ENCODE measurements at places on chromosomes 3 and 15.
A peak's percentile ranks its signal among the peaks of the same experiment; 100 is the strongest.

DNA sequence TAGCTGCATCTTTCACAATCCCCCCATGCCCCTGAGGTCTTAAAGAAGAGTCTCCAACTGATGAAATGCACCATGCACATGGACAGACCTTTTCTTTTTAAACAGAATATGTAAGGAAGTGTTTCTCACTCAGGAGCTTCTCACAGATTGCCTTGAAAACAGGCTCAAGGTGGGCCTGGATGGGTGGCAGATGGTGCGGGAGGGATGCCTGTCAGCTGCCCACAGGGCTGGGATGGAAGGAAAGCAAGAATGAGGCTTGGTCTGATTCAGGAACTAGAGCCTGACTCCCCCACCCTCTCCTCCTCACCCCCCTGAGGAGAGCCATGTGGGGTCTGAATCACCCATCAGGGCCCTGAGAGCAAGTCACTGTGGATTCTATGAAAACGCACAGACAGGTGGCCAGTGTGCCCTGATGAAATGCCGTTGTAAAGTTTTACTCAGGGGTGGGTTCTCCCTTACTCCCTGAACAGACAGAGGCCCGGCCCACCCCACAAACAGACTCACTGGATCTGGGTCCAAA is 67.2 kb downstream of the UMPS start:
- no peak for DNase-seq

DNA sequence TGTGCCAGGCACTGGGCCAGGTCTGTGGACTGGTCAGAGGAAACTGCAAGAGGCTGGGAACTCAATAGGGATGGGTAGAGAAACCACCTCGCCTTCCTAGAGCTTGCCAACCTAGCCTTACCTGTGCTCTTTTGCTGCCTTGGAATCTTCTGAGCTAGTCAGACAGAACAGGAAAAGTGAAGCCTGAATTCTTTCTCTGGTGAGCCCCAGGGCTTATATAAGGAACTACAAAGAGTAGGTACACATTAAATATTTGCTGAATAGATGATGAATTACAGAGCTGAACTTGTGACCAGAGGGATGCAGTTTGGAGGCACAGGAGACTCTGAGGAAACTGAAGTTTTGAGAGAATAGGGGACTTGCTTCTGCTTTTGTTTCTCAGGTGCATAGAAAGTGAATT is 15.6 kb upstream of the FBXW12 start:
- DNase-seq, result no peak

- no peak for DNase-seq
Observed at GRCh38 chr3:121072133-121072532, 164.1 kb downstream of the STXBP5L start.

DNA sequence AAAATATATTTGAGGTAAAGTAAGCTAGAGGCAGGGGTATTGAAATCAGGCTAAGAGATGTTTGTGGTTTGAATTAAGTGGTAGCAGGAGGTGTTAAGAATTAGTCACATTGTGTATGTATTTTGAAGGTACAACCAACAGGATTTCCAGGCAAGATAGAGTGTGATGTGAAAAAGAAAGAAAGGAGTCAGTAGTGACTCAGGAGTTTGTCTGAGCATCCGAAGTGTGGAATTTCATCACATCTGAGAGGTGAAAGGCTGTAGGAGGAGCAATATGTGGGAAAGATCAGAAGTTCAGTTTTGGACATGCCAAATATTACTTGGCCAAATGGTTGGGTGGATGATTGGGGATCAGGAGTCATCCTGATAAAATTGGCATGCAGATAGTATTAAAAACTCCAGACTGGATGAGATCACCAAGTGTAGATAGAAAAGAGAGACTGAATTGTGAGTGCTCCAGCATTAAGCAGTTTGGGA is 32.1 kb upstream of the EBLN2 start:
- DNase-seq, result no peak

- no peak for DNase-seq
Observed at GRCh38 chr15:75666823-75667501, 19.2 kb downstream of the SNX33 start.

- DNase-seq, result no peak
Observed at GRCh38 chr3:40437889-40438288, 19.2 kb upstream of the RPL14 start.

GRCh38 chr3:58077596-58078285 is 69.5 kb downstream of the FLNB start:
- no peak for DNase-seq

DNA sequence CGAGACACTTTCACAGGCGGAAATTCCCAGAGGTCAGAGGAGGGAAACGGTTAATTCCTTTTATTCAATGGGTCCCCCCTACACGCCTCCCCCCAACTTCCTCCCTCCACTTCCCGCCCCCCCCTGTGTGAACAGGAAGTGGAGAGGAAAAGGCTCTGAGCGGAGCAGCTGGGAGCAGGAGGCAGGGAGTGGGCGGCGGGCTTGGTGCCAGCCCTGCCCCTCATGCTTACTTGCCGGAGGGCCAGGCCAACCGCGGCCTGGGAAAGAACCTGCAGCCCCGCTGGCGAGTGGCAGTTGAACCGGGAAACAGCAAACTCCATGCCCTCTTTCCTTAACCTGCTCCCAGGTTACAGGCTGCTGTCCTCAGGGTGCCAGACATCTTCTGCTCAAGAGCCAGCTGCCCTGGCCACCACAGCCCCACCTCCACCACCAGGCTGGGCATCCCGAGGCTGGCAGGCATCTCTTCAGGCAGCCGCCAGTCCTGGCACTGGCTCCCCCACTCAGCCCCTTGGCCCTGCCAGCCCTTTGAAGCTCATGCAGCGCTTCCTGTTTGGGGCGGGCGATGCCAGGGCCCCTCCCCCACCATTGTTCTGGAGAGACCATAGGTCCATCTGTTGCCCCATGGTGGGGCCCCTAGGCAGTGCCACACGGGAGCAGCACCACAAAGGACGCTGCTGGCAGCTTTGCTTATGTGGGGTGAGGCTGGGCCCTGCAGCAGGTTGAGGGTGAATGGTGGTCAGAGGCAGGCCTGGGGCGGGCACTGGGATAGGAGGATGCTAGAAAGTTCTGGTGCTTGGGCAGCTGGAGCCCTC is 12.9 kb downstream of the VPS18 start:
- DNase-seq, result no peak

DNA sequence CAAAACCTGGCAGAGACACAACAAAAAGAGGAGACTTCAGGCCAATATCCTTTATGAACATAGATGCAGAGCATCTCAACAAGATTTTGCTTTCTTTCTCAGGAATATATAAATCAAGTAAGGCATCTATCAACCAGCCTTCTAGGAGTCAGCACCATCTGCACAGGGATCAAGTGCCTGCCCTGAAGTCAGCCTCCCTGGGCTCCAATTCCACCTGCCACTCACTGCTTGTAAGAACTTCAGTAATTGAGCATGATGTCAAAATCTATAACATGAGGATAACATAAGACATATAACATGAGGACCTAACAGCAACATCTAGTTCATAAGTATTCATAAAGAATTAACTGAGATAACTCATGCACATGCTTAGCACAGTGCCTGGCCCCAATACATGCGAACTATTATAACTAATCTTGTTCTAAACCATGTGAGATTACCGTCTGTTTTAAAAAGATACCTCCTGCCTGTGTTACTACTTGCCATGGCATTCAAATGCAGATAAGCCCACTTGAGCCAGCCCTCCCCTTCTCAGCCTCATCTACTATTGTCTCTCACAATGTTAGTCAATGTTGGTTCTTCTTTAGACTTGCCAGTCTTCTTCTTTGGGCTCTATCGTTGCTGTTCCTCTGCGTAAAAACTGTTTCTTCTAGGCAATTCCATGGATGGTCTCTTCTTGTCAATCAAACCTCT is 91.6 kb downstream of the PLD1 start:
- DNase-seq, result no peak

- DNase-seq, result no peak
Observed at GRCh38 chr15:98778960-98779359, 130.6 kb downstream of the IGF1R start.

GRCh38 chr3:165837058-165837525 is at the start of gene BCHE:
Gene BCHE, minus strand, starts transcription at chr3:165837423. Its CDS starts 6,390 bp downstream, at chr3:165831033.
- no peak for DNase-seq

GRCh38 chr15:89104172-89104564 is 15.9 kb downstream of the ABHD2 start:
- no peak for DNase-seq

- DNase-seq, result no peak
Observed at GRCh38 chr15:92915766-92916435, 15.8 kb downstream of the CHD2 start.

DNA sequence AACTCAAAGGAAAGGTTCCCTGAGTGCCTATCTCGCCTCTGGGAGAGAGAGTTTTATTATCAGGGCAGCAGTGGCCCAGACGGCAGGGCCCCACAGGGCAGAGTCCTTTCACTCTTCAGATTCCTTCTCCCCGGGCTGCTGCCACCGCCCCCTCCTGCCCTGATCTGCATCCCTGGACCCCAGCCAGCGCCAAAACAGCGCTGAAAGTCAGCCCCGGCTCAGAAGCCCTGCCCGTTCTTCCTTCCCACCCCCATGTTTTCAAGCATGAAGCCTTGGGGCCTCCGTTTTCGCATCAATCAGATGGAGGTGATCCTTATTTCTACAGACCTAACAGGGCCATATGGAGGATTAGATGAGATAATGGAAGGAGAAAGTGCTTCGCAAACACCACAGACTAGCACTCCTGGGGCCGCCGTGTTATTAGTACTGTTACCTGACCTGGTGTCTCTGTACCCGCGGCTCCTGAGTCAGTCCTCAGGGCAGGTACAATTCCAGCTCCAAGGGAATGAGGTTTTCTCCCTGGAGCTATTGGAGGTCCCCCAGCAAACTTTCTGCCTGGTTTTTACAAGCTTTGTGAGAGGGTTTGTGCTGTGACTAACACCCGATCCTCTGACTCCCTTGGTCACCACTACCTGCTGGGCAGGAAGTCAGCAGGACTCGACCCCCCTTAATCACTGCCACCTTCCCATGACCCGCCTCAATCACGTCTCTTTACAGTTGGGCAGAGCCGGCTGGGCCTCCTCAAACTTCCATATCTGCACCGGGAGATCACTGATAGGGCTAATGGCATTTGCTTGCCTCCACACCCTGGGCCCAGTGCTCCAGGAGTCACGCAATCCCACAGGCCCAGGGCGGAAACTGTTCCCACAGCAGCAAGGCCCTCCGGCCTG is 39.5 kb upstream of the TSEN2 start:
- DNase-seq, result no peak

DNA sequence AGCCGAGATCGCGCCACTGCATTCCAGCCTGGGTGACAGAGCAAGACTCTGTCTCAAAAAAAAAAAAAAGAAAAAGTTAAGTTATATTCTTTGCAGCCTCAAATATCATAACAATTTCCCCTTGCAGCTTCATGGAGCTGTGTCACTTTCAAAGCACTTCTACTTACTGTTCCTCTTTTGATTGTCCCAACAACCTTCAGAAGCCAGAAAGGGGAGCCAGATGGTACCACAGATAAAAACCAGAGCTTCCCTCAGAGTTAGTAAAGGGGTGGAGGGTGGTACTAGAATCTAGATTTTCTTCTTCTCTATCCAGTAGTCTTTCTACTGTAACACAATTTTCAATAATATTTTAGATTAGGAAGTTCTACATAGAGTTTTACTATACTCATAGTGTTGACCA is 188.8 kb downstream of the TAFA4 start:
- no peak for DNase-seq

- DNase-seq, result no peak
Observed at GRCh38 chr15:78982736-78983135, 37.9 kb upstream of the CTSH start.

- DNase-seq, result no peak
Observed at GRCh38 chr3:127443581-127444375, 146.8 kb downstream of the TPRA1 start.

GRCh38 chr3:177836671-177837070 is 639.4 kb upstream of the TBL1XR1 start:
- no peak for DNase-seq

- no peak for DNase-seq
Observed at GRCh38 chr15:66994927-66995656, 70.3 kb upstream of the SMAD3 start.

DNA sequence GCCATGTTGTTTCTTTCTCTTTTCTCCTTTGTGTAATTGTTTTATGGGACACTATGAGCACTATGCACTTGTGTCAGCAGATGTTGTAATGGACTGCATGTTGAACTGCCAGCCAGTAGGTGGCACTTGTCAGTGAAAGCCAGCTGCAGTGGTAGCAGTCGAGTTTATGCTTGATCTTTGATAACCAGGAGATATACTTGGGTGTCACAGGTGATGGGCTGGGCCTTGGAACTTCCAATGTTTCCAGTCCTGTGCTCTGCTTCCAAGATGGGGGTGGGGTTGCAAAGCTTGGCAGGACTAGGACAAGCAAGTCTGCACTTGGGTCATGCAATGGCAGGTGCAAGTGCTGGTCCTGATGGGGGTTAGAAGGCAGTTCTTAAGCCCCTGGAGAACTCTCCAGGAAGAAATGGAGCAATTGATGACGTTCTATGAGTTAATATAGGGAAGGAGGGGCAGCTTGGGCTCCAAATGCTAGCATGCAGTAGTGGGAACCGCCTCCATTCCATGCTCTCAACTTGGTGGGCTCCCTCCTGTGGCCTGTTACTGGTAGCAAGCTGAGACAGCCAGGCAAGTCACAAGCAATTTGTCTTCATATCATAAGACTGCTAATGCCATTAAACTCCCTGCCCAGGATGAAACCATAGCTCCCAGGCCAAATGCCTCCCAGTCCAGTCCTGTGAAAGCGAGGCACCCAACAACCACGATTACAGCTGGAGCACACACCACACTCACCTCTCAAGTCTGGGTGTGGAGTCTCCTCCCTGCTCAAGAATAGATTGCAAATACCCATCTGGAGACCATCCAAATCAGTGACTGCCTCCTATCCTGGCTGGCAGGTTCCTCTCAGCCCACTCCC is 287.2 kb downstream of the CGGBP1 start:
- DNase-seq, result no peak

DNA sequence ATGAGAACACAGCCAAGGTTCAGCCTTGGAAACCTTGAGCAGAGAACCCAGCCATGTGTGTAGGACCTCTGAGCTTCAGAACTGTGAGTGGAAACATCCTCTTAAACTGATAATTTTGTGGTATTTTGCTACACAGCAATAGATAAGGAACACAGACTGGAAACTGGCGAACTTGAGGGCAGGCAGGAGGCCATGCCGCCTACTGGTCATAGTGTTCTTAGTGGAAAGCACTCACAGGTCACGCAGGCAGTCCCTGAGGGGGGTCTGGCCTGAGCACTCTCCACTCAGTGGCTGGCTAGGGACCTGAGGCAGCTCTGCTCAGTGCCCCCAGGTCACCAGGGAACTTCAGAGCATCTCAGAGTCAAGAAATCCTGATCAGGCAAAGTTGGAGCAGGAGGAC is 9.7 kb upstream of the XIRP1 start:
- no peak for DNase-seq

DNA sequence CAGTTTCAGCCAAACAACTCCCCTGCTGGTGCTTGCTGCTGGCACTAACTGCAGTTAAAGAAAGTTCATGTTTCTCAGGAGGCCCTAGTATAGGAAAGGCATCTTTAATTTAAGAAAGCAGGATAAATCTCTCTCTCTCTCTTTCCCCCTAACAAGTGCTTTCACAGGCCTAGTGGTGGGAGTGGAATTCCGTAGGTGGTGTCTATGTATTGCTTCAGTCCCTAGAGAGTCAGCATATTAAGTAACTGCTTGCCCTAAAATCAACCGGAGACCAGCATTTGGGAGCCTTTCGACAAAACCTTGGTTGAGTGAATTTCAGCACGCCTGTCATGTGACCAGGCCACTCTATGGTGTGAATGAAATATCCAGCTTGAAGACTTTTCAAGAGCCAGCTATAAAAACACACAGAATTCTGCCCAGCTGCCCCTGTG is 169.2 kb upstream of the TGFBR2 start:
- no peak for DNase-seq

GRCh38 chr3:72997421-72997961 is 880 bp downstream of the PPP4R2 start:
- DNase-seq, result peak; percentile 11

- no peak for DNase-seq
Observed at GRCh38 chr3:24529210-24529609, 34.6 kb upstream of the THRB start.
